ENCODE measurements at places on chromosomes 5 and 9.

GRCh38 chr9:18390393-18390792 is 83.6 kb upstream of the ADAMTSL1 start:
- DNase-seq = no peak

- DNase-seq = no peak
These were observed 7.0 kb upstream of the SUB1 start for GRCh38 chr5:32578363-32578762.

DNA sequence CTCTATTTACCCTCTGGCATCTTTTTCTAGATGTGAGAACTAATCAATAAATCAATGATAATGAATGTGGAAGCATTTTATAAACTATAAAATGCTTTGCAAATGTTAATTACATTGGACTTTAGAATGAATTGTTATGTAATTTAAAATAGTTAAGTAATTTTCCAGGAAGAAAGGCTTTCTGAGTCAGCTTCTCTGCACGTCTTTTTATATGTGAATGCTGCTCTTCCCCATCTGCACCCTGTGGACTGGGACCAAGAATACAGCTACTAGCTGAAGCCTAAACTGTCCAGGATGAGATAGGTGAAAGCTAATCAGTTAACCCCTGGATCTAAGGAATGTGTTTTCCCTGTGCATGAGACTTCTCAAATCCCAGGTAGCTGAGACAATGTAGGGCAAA is 292.9 kb downstream of the NR3C1 start:
- no peak for DNase-seq

DNA sequence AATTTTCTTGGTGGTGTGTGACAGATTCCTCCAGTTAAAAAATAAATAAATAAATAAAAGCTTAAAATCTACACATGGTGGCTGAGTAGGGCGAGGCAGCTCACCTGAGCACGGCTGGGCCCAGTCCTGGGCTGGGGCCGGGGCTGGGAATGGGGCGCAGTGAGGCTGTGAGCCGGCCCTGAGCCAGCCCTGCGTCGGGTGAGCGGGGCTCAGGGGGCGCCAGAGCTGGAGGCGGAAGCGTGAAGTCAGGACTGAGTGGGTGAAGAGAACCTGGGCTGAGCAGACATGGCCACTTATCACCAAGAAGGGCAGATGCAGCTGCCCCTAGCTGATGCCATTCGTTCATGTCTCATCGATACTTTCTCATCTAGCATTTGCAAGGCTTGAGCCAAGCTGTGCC is 22.8 kb upstream of the DTWD2 start:
- no peak for DNase-seq

GRCh38 chr9:68905129-68905528 is 108.8 kb downstream of the PRKACG start:
- no peak for DNase-seq

- no peak for DNase-seq
These were observed 42.9 kb downstream of the SUB1 start for GRCh38 chr5:32628049-32628844.

DNA sequence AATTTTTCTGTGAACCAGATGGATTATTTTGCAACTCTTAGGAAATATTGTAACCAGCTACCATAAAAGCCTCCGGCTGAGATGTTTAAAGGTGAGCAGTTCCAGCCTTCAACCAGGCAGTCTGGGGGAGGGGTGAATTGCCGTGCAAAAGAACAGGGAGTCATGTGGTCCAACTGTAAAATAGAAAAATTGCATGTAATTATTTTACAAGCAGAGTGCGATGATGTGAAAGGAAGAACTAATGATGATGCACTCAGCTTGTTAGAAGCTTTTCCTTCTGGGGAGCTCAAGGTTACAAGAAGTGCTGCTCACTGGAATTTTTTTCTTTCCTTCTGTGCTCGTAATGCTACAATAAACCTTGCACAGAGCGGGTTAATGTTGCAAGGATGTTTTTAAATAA is 188.7 kb upstream of the ITGA1 start:
- no peak for DNase-seq

All from memory B cell (primary cell).